ENCODE measurements at places on chromosomes 1 and 21.

DNA sequence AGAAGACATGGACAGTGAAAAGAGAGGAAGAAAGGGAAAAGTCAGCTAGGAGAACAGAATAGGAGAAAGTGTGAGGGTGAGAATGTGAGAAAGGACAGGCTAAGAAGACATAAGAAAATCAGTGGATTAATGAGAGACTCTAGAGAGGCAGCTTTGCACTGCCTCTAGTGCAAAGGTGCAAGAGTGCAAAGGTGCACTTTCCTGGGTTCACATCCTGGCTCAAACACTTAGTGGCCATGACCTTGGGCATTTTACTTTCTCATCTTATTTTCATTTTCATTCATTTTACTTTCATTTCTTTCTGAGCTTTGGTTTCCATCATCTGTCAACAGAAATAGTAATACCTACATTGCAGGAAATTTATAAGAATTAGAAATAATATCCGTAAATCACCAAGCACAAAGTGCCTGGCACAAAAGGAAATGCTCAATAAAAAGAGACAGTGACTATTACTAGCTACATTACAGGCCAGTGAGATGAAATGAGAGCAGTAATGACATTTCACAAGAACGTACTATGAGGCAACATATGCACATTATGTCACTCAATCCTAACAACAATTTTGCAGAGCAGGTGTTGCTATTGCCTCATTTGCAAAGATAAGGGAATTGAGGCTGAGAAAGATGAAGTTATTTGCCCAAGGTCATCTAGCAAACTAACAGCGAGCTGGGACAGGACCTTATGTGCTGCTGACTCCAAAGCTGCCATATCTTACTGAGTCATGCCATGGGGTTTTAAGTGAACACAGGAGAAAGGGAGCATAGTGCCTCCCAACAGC, 107.0 kb upstream of the TLR5 start:
- DNase-seq = no peak

DNA sequence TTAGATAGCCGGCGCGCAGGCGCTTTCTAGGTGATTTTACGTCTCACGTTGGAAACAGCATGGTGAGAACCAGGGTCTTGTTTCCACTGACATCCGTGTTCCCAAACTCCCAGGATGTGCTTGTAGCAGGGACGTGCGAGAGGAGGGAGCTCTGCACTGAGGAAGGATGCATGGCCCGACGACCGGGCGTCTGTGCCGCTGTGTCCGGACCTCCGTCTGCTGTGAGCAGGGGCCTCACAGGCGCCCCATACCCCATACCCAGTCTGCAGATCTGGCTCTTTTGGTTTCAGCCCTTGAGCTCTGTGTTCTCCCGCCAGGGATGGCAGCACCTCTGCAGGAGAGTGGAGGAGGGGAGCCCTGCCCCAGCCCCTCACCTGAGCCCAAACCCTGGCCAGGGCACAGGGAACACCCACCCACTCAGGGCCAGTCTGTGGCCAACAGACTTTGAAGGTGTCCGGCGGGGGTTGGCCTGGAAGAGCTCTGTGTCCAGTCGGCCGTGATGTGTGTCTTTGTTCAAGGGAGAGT, 67.2 kb upstream of the COL6A1 start:
- DNase-seq = no peak

- no peak for DNase-seq
Observed at GRCh38 chr1:17119773-17120480, 676 bp upstream of the PADI2 start.

- DNase-seq = no peak
Observed at GRCh38 chr1:22737374-22738068, 26.9 kb downstream of the EPHB2 start.

DNA sequence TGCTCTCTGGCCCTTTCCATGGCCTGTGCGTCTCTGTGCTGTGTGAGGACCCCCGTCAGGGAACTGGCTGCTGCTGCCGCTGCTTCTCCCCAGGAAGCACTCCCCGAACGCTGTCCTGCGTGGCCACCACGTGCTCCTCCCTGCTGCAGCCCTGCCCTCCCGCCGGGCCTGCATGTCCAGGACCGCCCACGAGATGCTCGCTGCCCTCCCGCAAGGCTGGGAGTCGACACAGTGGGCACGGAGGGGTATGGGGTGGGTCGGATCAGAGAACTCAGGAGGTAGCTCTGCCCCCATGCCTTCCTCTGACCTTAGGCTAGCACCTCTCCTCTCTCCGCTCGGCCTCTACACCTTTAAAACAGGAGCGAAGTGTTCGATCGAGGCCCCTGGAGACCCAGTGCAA, 171.9 kb upstream of the AJAP1 start:
- DNase-seq = no peak

DNA sequence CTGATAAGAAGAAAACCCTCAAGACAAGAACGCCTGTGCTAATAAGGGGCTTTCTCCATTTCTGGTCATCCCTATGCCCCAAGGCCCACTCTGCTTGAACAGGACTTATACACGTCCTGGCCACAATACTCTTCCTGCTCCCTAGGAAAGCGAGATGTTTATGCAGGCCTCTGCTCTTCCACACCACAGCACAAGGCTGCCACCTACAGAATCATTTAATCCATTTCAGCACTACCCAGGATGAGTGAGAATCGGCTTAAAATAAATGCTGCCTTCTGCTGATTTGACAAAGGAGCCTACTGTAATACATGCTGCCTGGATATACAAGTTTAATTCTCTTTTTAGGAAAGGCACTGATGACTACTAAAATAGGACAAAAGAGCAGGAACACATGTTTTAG, 29.4 kb downstream of the FRRS1 start:
- no peak for DNase-seq

- no peak for DNase-seq
Observed at GRCh38 chr1:34037856-34038255, 127.2 kb downstream of the CSMD2 start.

- DNase-seq = no peak
Observed at GRCh38 chr1:39745016-39745670, 6.5 kb downstream of the PPIE start.

DNA sequence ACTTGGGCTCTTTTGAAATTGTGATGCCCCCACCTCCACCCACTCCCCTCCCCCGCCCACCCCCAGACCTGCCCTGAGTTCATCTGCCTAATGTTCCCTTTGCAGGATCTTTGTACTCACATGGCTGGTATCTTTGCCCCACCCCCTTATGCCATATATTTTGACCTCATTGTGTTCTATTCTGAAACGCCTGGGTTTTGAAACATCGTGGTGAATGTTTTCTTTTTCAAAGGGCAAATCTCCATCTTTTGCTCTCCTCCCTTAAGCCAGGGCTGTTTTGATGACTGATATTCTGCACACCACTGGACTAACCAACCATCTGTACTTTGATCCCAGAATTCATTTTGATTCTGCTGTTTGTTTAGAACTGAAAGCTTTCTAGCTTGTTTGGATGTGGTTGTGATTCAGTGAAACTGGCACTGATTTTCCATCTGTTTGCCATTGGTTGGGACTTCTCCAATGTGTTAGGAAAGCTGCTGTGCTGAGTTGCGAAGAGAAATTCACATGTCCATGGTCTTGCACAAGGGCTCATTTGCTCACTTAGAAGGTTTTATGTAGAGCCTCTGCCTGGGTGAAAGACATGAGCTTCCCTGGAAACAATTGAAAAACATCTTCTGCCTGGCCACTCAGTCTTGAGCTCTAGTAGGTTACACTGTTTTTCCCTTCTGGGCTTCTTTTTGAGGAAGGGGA, 16.5 kb downstream of the SMAP2 start:
- no peak for DNase-seq

DNA sequence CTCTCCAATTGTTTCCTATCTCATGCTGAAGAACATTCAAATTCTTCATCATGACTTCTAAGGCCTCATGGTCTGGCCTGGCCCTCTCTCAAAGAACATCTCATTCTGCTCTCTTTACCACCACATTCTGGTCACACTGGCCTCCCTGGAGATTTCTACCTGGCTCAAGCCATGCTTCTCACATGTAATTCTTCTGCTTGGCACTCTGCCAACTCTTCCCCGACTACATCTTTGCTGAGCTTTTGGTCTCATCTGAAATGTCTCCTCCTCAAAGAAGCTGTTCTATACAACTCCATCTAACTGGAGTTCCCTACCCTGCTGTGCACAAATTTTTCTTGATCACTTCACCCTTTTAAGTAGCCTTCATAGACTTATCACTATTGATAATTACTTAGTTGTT, 1.4 kb upstream of the TBX19 start:
- no peak for DNase-seq

- DNase-seq = no peak
Observed at GRCh38 chr1:162405800-162406199, 6.1 kb downstream of the SH2D1B start.

DNA sequence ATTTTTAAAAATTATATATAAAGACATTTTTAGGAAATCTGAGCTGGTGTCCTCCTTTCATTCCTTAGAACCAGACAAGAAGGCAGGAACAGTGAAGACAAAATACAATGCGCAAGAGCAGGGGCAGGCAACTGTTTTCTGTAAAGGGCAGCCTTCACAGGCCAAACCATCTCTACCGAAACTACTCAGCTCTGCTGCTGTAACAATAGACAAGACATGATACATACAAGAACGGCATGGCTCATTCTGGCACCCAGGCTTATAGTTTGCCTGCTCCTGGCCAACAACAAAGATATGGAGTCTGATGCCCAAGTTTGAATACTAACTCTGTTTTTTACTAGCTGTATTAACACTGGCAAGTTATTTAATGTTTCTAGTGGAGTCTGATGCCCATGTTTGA, 232.0 kb downstream of the SMYD3 start:
- no peak for DNase-seq

DNA sequence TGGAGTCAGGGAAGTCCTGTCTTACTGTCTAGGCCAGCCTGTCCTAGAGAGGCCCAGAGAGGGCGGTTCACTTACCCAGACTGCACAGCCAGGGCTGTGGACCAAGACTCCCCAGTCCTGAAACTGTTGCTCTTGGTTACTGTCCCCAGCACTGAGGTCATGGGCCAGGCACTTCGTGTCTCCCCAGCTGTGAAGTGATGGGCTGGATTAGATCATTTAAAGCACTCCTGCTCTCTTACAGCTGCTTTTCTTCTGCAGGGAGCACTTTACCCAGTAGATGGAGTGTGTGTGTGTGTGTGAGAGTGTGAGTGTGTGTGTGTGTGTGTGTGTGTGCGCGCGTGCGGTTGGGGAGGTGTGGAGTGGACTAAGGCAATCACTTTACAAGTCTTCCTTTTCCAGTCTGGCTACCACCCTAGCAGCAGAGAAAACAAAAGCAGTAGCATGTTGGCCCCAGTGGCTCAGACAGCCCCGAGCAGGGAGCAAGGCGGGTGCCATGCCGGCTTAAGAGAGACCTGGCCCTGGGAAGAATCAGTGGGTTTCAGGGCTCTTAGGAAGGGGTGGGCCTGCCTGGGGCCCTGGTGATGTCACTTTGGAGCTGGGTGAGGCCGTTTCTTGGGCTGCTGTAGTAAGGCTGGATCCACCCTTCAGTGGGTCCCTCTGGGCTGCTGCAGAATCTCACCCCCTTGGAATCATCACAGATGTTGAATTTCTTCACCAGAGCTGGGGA, 2.4 kb downstream of the SPSB1 start:
- DNase-seq = no peak

DNA sequence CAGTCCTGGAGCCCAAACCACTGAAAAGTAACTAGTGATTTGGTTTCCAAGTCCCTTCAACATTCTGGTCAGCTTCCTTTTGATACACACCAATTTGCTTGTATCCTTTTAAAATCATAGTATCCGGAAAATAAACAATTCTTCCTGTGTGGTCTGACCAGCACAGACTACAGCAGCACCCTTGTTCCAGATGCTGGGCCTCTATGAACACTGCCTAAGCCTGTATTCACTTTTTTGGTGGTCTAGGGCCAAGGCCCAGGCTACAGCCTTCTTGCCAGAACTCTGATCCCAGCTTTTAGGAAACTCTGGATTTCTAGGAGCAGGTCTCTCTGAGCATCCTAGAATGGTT, 801 bp upstream of the DDAH1 start:
- no peak for DNase-seq

DNA sequence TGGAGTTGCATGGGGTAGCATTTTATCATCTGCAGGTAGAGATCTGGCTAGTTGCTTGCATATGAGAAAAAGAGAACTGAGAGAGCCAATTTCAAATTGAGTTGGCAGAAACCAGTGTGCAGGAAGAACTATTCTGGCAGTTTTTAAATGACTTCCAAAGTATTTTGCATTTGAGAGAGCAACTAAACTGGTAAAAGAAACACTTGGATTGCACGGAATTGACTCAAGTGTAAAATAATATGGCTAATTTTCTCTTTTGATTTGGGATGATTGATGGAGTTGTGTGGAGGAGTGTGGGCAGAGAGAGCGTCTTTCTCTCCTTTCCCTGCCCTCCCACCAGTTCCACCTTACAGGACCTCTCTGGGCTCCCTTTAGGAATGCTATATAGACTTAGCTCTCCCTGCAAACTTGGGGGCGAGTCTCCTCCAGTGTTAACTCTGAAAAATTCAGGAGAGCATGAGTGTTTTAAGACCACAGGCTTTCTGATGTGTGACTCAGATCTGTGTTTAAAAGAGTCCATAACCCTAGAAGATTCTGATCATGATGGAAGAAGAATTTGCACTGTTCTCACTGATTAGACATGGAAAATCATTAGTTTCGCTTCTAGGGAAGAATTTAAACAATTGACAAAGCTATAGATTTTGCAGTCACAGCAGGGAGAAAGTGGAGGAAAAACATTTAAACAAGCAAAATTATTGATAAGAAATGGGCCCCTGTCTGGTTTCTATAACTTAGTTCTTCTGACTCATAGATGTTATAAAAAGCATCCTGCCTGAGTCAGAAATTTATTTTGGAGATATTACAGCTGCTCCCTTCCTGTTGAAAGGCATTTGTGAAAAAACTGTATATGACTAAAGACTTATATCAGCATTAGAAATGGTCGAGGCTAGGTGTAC, 24.9 kb upstream of the CTBS start:
- DNase-seq = no peak

- DNase-seq = no peak
Observed at GRCh38 chr1:12059722-12060464, 3.2 kb upstream of the TNFRSF8 start.

DNA sequence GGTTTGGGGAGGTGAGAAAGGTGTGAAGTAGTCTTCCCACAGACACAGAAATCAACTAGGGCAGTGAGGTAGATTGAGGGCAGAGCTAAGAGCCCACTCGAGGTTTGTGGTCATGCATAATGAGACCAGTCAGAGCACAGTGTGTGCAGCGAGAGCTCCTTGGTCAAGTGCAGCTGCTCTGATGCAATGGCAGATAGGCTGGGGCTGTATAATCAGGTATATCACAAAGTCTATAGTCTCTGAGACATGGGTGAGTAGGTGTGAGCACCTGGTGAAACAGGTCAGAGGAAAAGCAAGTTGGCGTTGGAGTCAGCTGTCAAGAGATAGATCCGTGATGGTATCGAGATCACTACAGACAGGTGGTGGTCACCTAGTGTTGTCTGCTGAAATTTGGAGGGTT, 17.6 kb downstream of the DSCAM start:
- DNase-seq = no peak

- no peak for DNase-seq
Observed at GRCh38 chr21:20026543-20026942, 971.7 kb upstream of the NCAM2 start.

- DNase-seq = no peak
Observed at GRCh38 chr1:19731311-19731821, 66.7 kb downstream of the HTR6 start.

- DNase-seq = no peak
Observed at GRCh38 chr1:15747378-15747777, 5.1 kb downstream of the TMEM82 start.

- no peak for DNase-seq
Observed at GRCh38 chr1:179036844-179037465, 11.3 kb downstream of the FAM20B start.
